ENCODE measurements at places on chromosomes 6 and 20.

DNA sequence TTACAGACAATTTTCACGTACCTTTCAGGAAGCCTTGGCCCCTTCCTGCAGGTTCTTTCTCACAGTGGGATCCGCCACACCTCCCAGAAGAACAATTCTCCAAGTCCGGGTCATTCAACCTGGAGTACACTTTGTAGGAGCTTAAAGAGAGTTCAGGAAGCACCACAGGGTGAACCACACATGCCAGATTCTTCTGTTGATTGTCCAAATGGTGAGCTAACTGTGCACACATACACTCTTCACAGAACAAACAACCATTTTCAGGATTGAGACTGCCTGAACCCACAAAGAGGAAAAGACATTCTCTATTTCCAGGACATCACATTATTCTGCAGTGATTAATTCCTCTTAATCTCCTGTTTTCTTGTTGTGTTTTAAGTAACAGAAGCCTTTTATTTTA, 51.0 kb downstream of the SCGN start:
- DNase-seq: no peak

DNA sequence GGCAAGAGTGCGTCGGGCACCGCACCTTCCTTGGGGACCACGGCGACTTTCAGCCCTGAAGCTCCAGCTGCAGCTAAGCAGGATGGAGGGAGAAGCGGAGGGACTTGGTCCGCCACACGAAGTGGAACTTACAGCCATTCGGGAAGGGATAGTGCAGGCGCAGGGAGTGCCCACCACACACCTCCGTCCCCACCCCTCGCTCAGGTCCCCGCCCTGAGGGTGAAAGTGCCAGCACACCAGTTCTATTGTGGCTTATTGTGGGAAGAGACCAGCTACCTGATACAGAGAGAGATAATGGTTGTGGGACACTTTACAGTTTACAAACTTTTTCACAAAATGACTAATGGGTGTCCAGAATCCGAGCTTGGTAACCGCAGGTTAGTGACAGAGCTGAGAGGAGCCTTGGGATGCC, 76.1 kb downstream of the IRF4 start:
- DNase-seq: no peak

DNA sequence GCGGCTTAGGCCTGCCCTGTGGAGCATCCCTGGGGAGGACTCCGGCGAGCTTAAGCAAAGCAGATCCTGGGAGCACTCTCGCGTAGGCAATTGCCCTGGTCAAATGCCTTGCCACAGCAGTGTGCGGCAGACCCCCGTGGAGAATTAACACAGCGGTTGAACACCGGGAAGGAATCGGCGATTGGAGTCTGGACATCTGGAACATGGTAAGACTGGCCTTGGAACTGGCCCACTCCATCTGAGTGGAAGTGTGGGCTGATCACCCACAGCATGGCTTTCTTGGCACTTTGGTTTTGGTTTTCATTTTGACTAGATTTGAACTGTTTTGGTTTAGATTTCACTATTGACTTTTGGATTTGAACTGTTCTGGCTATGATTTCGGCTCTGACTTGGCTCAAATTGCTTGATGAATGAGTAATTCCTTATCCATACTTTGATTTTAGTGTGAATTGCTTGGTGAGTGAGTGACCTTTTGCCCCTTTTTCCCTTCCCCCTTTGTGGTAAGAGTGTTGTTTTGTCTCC, 300.7 kb downstream of the RNGTT start:
- DNase-seq: no peak

GRCh38 chr6:85346196-85346595, 103.7 kb upstream of the NT5E start:
- DNase-seq: no peak

DNA sequence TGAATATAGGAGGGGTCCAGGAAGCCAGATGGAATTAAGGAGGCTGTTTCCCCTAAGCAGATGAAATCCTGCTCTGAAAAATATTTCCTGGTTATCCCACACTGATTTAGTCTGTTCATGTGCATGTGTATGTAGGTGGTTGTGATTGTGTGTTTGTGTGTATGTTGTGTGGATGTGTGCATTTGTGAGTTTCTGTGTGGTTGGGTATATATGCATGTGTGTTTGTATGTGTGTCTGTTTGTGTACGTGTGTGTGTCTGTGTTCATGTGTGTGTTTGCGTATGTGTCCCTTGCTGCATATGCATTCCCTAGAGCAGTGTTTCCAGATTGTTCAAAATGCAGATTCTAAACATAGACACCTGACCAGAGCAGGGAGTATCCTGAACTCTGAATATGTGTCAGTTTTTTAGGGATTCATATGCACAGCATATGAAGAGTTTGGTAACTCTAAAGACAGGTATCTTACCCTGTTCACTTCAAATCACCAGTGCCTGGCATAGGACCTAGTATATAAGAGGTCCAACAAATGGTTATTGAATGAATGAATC, 239.8 kb downstream of the MAFB start:
- DNase-seq: no peak

DNA sequence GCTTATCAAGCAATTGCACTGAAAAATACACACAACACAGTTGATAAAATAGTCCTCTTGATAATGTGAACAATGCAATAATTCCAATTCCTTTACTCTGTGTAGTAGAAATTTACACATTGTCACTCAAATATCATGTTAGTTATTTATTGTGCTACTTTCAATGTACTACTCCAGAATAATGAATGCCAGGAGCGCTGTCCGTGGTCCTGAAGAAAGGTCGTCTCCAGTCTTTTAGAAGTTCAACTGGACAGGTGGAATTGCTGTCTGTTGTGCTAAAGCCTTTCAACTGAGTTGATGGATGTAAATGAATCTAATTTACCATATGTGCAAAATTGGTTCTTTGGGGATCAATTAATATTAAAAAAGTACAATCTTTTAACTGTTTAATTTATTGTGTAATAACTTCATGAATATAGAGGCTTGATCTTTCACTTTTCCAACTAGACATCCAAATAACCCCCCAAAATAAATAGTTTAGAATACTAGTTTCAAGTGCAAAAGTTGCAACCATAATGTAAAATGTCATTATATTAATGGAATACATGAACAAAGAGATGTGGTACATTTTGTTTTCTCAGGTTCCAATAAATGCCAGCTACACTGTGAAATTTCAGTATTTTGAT, 3.2 kb downstream of the GRIK2 start:
- DNase-seq: no peak

DNA sequence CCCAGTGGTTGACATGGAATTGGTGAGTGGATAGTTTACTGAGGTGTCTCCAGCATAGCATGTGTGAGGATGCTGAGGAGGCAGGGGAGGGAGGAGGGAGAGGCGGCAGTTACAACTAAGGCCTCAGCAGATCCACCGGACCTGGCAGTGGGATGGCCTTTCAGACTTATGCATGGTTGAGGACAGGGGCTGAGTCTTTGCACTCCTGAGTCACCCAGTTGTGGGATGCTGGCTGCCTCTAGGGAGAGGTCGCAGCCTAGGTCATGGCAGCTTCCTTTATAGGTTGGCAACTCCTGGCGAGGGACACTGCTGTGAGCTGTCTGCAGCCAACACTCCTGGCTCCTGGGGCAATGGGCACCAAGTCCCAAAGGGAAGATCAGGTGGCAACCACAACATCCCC, 380.3 kb downstream of the PREX1 start:
- DNase-seq: no peak

DNA sequence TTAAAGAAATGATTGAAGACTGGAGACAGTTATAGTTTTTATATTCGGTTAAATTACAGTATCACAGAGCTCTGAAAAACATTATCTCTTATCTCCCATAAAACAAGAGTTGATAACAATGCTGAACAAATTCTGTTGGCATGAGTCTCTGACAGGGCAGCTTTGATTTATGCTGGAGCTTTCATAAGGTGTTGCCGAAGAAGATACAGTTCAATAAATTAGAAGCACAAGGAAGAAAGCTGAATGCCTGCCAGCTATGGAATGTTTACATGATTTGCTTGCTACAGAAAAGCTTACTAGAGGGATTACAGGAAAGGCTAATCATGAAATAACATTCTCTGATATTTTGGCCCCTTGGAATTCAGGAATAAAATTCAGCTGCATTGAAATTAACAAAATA, 431.9 kb upstream of the GJE1 start:
- DNase-seq: no peak

GRCh38 chr20:12199703-12200102, 282.0 kb downstream of the BTBD3 start:
- DNase-seq: no peak

DNA sequence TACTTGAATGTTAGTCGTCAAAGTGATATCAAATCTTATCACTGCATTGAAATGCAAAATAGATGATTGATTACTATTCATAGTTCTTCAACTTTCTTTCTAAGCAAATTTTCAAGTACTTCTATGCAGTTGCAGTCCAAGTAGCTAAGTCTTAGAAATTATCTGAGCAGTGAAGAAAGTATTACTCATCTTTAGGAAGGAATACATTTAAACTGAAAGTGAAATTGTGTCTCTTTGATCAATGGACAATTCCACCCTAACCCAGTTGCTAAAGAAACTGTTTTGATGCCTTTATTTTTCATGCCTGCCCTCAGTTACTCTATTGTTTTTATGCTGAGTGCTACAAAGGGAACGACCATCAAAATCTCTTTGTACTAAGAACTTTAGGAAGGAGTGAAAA, 337.4 kb downstream of the GRIK2 start:
- DNase-seq: no peak

GRCh38 chr6:139337001-139337400, 37.4 kb downstream of the CITED2 start:
- DNase-seq: no peak

- DNase-seq: no peak
Observed at GRCh38 chr20:25243416-25243979, 4.4 kb upstream of the PYGB start.

DNA sequence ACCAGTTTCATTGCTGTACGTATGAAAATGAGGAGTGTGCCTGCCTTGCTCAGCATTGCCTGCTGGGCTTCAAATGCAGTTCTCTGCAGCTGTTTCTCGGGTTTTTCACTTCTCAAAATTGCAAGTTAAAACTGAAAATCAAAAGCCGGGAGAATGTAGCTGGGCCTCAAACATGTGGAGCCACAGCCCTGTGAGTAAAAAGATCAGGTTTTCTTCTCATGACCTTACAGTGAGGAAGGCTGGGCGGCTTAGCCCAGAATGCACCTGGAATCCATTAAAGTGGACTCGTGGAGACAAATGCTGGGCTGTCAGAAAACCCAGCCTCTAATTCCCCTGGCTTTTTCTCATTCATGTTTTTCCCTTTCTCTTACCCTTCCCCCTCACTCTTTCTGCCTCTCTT, 34.4 kb downstream of the DSE start:
- DNase-seq: no peak

DNA sequence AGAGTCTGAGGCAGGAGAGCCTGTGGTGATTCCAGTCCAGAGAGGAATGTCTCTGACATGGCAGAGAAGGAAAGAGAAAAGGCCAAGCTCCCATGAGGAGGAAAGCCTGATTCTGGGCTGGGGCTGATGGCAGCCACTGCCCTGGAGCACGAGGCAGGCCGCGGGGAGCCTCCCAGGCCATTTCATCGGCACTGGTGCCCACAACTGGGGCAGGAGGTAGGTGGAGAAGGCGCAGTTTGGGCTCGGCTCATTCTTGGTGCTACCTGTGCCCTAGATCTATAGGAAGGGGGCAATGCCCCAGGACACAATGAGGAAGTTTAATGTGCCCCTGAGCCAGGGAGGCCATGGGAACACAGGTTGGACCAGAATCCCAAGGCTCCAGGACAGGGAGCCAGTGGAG, 2.6 kb upstream of the TREML1 start:
- no peak for DNase-seq

- DNase-seq: no peak
Observed at GRCh38 chr6:97422171-97422570, 139.2 kb upstream of the MMS22L start.

DNA sequence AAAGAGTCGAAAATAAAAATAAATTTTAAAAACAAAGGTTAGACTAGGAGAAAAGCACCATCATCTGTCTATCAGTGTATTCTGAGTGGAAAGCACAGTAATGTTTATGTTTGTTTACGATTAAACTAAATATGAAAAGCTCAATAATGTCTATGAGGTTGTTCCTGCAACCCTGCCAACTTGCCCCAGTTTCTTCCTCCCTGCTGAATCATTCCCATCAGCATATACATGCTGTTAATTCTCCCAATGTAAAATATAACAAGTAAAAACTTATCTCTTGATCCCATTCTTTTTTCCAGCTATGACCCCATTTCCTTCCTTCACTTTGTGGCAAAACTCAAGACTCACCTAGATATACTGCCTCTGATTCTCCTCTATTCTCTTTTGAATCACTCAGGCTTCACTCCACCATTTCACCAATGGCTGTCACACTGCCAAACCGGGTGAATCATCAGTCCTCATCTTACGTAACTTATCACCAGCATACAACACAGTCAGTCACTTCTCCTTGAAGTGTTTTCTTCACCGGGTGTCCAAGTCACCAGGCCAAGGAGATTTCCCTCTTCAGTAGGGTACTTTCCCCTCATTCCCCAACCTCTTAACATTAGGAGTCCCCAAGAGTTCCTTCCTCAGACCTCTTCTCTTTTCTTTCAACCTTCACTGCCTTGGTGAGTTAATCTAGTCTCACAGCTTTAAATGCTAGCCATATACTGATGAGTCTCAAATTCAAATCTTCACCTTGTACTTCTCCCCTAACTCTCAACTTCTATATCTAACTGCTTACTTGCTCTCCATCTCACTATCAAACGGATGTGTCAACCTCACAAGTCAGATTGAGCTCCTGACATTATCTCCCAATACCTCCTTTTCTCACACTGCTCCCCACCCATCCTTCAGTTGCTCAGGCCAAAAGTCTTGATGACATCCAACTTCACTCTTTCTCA, 6.2 kb downstream of the TMEM242 start:
- DNase-seq: no peak

DNA sequence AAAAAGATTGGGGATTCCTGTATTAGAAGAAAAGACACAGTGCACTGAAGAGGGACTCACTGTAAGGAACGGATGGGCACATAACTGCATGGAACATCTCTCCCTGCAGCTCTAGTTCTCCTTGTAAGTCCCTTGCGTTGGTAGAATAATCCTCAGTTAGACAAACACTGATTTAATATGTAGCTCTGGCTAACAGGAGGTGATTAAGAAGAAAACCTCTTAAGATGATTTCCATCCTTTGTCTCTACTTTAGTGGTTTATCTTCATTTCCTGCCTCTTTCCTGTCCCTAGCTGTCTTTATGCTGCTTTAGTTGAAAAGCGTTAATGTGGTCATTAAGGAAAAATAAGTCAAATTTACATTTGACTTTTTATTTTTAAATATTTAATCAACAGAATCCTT, 86.6 kb downstream of the SLC16A10 start:
- DNase-seq: no peak

- no peak for DNase-seq
Observed at GRCh38 chr6:71446470-71446869, 157.9 kb downstream of the OGFRL1 start.

DNA sequence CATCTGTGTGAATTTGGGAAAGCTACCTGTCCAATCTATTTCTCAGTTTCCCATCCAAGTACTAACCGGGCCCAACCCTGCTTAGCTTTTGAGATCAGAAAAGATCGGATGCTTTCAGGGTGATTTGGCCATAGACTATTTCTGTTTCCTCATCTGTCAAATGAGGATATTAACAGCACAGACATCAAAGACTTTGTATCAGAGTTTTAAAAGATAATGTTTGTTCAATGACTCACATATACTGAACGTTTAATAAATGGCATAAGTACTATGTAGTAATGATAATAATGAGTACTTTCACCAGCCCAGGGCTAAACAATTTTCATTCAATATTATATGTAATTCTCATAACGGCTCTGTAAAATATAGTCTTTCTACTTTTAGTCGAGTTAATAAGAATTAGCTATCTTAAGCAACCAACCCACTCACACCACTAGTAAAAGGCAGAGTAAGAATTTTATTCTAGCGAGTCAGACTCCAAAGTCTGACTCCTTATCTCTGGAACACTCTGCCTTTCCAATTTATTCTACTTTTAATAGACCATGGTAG, 216.5 kb downstream of the ARHGAP18 start:
- DNase-seq: no peak

GRCh38 chr6:21398741-21399325, 194.7 kb upstream of the SOX4 start:
- no peak for DNase-seq
